ACHN (cell line): ENCODE measurements at places on chromosomes 7 and 10.

DNA sequence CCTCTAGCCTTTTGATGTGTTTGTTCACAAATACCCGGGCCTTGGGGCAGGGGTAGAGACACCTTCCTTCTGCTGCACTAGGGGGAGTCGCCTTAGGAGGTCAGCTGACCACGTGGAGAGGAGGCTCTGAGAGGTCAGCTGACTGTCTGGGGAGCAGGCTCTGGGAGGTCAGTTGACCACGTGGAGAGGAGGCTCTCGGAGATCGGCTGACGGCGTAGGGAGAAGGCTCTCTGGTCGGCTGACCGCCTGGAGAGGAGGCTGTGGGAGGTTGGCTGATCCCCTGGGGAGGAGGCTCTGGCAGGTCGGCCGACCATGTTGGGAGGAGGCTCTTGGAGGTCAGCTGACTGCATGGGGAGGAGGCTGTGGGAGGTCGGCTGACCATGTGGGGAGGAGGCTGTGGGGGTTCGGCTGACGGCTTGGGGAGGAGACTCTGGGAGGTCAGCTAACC lies 59.6 kb upstream of the LYZL1 start:
- no peak for DNase-seq

DNA sequence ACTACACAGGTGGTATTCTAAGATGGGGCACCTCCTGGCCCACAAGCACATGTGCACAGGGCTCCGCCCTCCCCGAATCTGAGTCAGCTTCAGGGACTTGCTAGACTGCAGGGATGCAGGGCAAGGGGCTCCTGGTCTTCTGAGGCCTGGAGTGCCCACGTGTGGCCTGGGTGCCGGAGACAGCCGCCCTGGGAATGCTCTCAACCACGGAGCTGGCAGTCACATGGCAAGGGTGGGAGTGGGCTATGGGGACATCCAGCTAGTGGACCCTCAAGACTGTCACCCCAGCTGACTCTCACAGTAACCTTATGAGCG lies 42.7 kb downstream of the CFAP46 start:
- no peak for DNase-seq

- no peak for DNase-seq
These were observed 5.3 kb upstream of the NEUROG3 start for GRCh38 chr10:69578508-69578991.

DNA sequence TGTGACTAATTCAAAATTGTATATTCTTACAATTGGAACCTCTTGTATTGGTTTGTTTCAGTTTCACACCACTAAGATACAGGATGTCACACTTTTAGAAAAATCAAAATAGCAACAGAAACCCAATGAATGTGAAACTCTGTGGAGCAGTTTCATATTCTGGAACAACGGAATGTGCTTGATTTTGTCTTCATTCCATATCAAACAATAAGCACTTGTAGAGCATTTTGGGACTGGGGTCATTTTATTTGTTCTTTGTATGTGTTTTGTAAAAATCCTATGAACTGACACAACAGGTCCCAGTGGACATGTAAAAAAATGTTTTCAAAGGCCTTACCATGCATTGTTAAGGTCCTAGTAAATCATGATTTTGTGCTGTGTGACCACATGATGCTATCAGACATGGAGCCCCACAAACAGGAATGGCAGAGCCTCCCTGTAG lies 123.1 kb downstream of the DKK1 start:
- DNase-seq: no peak

DNA sequence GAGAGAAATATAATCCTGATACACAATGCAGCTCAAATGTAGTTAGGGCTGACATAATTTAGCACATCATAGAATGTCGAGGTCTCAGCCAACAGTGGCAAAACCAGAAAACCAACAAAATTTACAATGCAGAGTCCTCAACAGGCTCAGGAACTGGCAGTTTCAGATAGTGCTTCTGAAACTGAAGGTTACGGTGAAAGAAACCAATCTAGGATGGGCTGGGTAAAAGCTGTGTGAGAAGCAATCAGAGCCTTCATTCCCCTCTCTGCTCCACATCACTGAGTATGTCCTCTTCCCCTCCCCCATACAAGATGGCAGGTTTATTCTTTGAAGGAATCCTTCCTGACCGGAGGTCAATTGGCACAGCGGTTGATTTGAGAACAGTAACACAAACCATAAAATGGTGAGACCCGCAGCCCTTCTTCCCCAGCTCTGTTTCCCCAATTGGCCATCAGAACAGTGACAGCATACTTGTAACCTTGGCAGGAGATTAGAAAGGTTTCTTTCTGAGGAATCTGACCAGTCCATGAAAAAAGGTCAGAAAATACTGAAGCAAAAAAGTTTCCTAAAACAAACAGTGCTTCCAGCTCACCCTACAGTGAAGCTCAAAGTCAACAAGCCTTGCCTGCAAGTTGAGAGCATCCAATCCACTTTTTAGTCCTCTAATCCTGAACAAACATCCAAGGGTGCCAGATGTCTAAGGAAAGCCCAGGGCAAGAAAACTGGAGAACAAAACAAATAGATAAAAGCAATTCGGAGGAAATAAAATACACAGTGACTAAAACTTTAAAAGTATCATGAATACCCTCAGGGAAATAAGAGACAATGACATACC lies 53.9 kb upstream of the IL6 start:
- no peak for DNase-seq

- no peak for DNase-seq
These were observed 7.6 kb downstream of the FOXK1 start for GRCh38 chr7:4689668-4690067.

DNA sequence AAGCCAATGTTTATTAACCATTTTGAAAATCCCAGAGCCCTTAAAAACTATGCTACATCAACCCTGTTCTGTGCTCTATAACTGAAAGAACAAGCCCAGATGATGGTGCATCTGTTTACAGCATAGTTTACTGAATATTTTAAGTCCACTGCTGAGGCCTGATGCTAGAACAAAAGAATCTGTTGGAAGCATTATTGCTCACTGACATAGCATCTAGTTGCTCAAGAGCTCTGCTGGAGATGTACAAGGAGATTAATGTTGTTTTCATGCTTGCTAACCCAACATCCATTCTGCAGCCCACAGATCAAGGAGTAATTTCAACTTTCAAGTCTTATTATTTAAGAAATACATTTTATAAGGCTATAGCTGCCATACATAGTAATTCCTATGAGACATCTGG lies 181.3 kb upstream of the FEZF1 start:
- no peak for DNase-seq

DNA sequence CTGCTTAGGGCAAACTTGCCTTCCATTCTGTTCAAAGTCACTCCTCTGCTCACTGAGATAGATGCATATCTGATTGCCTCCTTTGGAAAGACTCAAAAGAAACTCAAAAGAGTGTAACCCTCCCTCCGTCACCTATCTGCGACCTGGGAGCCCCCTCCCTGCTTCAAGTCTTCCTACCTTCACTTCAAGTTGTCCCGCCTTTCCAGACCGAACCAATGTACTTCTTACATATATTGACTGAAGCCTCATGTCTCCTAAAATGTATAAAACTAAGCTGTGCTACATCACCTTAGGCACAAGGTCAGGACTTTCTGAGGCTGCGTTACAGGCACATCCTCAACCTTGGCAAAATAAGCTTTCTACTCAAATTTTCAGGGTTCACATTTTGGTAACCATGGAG lies 77.4 kb upstream of the C1GALT1 start:
- DNase-seq: no peak

DNA sequence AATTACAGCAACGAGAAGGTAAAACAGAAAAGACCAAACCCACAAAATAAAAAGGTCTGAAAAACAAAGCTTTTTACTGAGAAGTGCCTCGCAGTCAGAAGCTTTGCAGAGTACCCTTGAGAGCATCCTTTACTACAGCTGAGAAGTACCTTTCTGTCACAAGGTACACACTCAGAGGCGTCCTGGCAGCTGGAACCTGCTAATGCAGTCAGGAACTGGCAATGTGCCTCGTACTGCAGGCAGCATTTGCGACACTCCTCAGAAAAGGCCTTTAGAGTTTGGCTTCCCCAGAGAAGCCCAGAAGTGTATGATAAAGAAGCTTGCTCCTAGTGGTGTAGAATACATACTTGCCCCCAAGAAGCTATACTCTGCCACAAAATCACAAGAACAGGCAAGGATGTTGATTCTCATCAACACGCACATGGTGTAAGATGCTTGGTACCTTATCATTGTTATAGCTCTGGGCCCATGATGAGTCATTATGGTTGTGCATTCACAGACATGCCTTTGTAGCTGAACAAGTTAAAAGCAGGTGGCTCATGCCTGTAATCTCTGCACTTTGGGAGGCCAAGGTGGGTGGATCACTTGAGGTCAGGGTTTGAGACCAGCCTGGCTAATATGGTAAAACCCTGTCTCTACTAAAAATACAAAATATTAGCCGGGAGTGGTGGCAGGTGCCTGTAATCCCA lies 2.0 kb upstream of the GTPBP4 start:
- peak; percentile 65 for DNase-seq

DNA sequence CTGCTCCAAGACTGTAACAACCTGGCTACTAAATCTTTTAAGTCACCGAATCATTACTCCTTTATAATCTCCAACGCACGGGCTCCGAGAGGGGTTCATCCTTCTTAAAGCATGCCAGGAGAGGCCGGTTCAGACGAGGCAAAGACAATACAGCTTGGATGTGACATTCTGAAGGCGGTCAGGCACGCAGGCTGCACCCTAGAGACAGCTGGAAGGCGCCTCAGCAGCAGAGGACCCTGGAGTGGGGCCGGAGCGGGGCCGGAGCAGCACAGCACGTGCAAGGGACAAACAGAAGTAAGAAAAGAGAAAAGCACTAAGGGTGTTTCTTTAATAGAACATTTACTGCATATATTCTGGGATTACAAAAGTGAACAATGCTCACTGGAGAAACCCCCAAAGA lies 97.8 kb upstream of the PPP2R2D start:
- no peak for DNase-seq

GRCh38 chr10:93514521-93514920 lies 18.1 kb downstream of the CEP55 start:
- DNase-seq: no peak

DNA sequence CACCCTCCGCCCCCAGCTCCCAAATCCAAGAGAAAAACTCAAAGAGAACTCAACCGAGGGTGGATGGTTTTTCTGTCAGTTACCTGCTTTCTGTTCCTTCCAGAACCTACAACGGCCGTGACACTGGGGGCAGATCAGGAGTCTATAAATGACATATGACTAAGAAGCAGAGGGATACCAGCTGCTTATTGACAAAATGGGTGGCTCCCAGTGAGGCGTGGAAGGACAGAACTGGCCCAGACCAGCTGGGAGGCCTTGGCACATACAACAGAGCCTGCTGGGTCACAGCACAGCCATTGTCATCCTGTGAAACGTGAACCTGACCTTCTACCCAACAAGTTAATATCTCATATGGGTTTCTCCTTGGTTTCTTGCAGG lies 84.3 kb upstream of the ADRB1 start:
- DNase-seq: peak; percentile 5

DNA sequence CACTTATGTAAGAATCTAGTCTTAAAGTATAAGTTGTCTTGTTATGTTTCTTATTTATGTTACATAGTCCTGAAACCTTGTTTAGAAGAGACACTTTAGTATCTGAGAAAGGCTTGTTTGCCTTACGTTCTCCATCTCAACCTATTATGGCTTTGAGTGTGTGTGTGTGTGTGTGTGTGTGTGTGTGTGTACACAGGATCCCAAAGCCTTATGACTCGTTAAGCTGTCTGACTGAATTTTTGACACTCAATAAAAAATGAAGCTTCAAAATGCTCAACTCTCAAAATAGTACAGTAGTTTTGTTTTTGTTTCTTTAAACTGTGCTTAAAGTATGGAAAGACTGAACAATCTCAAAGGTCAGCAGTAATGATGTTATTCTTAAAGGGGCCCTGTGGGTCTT lies 18.0 kb downstream of the CALU start:
- DNase-seq: no peak
